Activated T-cell treated with anti-CD3 and anti-CD28 coated beads for 24 hours (primary cell): ENCODE measurements at places on chromosomes 6 and 20.

- DNase-seq, result no peak
Observed at GRCh38 chr6:84269947-84270733, 42.7 kb upstream of the CEP162 start.

DNA sequence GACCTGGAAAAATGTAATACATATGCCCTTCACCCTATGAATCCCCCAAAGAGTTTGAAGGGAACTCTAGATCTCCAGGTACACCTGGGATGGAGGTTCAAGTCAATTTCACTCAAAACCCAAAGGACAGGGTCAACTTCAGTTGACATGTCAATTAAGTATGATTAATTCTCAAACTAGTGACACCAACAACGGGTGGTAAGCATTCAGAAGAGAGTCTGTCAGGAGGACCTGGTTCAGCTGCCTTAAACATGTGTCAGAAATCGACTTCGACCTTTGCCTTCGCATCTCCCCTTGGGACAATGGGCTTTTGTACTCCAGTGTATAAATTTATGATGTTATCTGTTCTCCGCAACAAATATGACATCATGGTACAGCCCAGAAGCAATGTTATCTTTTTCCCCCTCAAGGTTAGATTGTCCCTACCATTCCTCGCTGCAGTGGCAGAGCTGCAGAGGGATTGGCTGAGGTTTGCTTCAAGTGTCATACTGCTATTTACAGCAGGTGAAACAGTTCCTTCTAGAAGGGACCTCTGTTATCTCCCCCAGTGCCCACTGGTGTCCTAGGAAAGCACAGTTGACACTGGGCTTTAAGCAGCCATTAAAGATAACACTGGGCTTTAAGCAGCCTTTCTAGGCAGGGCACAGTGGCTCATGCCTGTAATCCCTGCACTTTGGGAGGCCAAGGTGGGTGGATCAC, 94.7 kb upstream of the SNX9 start:
- DNase-seq, result no peak

GRCh38 chr6:20014508-20014907, 177.3 kb downstream of the ID4 start:
- DNase-seq, result no peak

GRCh38 chr6:158567871-158568401, 8.0 kb downstream of the TMEM181 start:
- no peak for DNase-seq

DNA sequence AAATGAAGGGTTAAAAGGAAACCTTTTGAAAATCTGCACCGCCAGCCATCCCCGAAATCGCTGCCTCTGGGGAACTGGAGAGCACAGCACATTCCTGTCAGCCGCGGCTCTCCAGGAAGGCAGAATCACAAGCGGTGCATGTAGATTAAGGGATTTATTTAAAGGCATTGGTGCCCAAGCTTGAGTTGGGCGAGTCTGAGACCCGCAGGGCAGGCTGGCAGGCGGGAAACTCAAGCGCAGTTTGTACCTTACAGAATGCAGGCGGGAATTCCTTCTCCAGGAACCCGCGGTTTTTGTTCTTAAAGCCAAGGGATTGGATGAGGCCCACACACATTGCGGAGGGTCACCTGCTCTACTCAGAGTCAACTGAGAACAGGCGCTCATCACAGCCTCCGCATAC, 10.8 kb downstream of the GPR31 start:
- DNase-seq, result no peak

DNA sequence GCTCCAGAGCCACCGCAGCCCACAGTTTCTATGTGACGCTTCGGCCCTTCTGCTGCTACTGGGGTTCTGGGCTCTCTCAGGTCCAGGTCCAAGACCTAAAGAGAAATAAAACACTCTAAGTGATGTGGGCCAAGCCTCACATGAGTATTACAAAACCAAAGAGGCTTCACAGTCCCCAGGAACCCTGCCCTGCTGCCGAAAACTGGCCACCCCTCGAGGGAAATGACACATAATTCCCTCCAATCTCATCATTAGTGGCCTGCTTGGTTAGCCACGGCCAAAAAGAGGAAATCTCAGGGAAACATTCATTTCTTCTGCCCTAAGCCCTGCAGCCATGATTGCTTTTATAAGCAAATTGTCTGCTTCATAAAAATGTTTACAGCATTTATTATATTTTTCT, 32.5 kb downstream of the DLL1 start:
- no peak for DNase-seq

DNA sequence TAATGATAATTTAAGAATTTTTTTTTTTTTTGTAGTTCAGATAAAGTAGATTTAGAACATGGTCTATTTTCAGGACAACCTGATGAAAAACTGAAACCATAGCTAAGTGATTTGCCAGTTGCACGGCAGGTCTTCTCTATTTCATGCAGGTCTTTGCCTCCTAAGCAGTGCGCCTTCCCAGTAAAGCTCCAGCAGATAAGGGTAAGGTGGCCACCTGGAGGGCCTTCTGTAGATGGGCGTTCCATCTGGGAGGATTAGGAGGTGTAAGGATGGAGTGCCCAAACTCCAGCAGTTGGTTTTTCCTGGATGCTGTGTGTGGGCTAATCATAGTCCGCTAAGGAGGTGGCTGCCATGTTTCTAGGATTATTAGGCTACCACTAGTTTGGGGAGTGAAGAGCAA, 107.1 kb downstream of the ARID1B start:
- DNase-seq, result no peak

DNA sequence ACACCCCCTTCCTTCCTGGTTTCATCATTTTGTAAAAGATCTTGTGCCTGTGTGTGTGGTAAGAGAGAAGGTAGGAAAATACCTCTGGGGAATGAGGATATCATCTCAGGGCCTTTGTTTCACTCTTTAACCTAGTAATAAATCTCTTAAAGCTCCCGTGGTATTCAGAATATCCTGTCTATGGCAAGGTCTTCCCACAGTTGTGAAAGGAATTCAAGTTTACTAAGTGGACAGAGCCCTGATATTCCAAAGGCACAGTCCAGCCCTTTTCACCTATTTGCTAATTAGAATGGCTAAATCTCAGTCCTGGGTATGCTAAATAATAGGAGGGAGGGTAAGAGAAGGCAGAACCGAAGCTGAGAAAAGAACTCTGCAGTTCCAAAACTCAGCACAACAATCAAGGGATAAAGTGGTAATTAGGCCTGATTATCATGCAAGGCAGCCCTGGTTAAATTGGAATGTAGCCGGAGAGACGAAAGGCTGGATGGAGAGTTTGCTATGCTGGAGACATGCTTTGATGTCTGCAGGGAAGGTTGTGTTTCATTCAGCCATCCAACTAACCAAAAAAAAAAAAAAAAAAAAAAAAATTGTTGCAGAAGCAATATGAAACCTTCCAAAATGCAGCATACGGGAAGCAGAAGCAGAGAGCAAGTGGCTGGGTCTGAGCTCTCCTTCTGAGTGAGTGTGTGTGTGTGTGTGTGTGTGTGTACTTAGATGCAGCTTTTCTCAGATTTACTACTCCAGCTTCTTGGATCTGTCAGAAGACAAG, 28.5 kb upstream of the PIM1 start:
- no peak for DNase-seq

DNA sequence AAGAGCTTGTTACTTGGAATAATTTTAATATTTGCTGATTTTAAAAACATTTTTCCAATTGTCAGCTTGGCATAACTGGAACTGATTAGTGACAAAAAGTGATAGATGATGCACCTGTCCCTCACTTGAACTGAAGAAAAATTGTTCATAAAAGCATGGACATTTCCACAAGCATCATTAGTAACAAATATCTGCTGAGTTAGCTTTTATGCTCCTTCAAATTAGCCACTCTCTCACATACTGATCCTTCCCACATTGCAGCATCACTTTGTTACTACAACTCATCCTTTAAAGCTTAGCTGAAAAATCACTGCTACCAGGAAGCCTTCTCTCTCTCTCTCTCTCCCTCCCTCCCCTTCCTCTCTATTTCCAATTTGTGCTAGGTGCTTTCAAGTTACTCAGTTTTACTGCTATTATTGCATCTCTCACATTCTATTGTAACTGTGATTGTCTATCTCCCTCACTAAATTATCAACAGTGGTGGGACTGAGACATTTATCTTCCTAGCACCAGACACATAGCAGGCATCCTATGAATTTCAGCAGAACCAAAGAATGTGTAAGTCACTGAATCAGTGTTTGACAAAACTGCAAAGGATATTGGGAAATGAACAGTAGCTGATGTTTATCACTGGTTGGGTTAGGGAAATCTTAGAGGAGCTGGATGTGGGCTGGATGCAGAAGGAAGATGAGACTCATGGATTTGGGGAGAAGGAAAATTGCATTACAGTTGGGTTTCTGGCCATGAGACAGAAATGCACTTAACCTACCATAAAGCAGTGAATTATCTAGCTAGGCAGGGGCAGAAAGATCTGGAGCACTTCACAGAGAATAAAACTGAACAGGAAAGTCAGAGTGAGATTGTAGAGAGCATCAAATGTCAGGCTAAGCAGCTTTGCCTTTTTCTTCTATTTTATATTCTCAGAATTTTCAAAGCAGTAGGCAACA, 128.4 kb upstream of the PLN start:
- no peak for DNase-seq

- DNase-seq, result no peak
Observed at GRCh38 chr6:23952245-23952644, 173.8 kb upstream of the NRSN1 start.

GRCh38 chr20:41748051-41748450, 129.9 kb upstream of the CHD6 start:
- no peak for DNase-seq

DNA sequence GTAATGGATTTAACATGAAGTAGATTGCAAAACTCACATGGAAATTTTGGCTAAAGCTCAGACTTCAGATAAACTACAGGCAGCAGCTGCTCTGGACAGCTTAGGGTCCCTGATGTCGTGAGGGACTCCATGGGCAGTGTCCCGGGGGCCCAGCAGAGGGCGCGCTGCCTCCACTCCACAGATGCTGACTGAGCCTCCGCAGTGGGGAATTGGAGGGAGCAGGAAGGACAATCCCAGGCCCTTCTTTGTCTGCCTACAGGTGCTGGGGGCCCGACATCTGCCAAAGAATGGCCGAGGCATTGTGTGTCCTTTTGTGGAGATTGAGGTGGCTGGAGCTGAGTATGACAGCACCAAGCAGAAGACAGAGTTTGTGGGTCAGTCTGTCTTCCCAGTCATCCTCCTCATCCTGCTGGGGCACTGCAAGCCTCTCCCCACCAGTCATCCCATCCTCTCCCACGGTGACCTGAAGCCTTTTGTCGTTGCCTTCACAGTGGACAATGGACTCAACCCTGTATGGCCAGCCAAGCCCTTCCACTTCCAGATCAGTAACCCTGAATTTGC, 35.9 kb downstream of the PLCG1 start:
- DNase-seq, result peak; percentile 44

DNA sequence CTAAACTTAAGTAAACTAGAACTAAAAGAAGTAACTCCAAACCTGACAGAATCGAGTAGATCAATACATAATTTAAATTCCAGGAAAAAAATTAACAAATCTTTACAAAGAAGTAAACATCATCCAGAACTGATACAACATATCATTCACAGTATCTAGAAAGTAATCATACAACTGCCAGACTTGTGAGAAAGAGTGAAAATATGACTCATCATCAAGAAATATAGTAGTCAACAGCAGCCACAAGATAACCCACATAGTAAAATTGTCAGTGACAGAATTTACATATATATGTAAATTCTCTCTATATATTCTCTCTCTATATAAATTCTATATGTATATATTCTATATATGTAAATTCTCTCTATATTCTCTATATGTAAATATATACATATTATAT, 242.8 kb upstream of the RGS17 start:
- no peak for DNase-seq

GRCh38 chr6:143158113-143158581, 97.5 kb downstream of the AIG1 start:
- DNase-seq, result no peak

GRCh38 chr6:5726976-5727718, 279.6 kb downstream of the NRN1 start:
- no peak for DNase-seq

- no peak for DNase-seq
Observed at GRCh38 chr6:44367681-44368080, 19.8 kb upstream of the CDC5L start.

DNA sequence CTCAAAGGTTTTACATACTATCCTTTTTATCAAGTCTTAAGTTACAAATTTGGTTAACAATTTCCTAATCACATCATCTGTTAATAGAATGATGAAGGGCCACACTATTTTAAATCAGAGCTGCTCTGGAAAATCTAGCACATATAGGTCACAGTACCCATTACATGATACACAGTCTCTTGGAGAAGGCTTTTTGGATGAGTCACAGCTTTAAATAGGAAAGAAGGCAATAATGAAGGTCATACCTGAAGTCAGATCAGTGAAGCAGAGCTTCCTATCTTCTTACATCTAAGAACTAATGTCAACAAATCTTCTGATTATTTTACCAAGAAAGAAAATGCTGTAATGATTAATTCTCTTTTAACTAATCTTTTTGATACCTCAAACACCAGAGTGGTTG, 248.5 kb downstream of the BTBD9 start:
- no peak for DNase-seq
